ENCODE measurements at places on chromosomes 2 and 18.
A peak's percentile ranks its signal among the peaks of the same experiment; 100 is the strongest.

GRCh38 chr2:72138011-72138881 lies 9.4 kb downstream of the CYP26B1 start:
- H3K27me3 ChIP-seq: no peaks in the 10 kb centered on the region
- no peak overlapping the region for H3K27ac ChIP-seq
- no peak overlapping the region for H3K4me3 ChIP-seq
- DNase-seq: peak; percentile 22

DNA sequence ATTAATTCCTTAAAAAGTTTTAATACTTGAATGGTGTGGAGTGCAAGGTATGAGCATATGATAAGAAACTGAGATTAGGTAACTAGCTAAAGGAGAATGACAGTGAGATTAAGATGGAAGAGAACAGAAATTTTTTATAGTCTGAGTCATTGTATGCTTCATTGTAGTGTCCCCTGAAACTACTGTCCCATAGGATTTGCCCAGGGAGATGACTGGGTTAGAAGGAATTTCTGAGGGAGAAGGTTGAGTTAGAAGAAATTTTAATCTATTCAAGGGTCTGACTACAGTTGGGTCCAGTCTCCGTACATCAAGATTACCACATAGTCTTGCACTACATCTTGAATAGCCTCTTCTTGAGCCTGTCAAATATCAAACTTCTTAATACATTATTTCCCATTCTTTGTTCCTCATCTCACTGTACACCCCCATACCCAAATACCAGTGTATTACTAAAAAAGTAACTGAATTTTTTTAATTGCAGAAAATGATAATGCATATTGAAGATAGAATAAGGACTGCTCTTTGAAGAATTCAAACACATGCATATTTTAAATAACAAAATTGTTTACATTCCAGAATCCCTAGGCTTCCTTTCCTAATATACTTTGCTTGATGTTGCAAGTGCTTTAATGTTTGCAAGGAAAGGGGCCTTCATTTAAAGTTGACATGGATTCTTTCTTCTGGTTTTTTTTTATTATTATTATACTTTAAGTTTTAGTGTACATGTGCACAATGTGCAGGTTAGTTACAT lies 314.3 kb upstream of the COL3A1 start:
- H3K4me3 ChIP-seq: no peak overlapping the region
- no peaks in the 10 kb centered on the region for H3K36me3 ChIP-seq
- DNase-seq: peak; percentile 40
- H3K27ac ChIP-seq: no peak overlapping the region
- H3K4me1 ChIP-seq: peaks cover 5% of the 10 kb centered on the region

DNA sequence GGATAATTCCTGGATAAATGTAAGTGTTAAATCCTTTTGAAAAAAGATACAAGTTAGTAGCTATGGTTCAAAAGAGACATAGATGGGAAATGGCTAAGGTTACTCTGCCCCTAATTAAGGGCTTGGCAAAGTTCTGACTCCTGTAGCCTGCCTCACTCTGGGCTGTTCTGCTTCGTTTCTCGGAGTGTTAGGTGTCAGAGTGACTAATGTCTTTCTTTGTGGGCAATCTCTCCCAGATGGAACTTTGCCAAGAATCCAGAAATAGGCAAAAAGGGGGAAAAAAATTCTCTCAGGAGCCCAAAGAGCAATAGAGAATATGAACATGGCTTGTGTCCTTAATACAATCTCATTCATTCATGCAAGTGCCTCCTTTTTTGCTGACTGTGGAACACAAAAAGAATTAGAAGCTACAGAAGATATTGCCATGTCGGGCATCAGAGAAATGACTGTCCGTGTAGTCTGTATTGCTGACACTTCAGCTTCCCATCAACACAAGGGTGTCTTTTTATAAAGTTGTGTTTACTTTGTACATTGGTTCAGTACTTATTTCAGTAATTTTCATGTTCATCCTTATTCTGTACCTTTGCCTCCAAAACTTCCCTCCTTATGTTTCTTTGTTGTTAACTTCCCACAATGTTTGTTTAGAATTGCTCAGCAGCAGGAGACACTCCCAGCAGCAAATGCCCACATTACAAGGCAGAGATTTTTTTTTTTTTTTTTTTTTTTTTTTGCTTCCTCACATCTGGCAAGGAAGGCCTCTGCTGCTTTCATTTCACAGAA lies 134.0 kb downstream of the FTCDNL1 start:
- no peaks in the 10 kb centered on the region for H3K36me3 ChIP-seq
- DNase-seq: peak; percentile 67
- H3K27ac ChIP-seq: peak overlapping the region; percentile 76
- H3K4me3 ChIP-seq: no peak overlapping the region
- peaks cover 10% of the 10 kb centered on the region for H3K4me1 ChIP-seq
- peaks cover 35% of the 10 kb centered on the region for H3K27me3 ChIP-seq

- H3K4me1 ChIP-seq: peaks cover 31% of the 10 kb centered on the region
- peak overlapping the region; percentile 57 for H3K4me3 ChIP-seq
- H3K36me3 ChIP-seq: peaks cover under 1% of the 10 kb centered on the region
- no peaks in the 10 kb centered on the region for H3K27me3 ChIP-seq
- peak; percentile 78 for DNase-seq
- peak overlapping the region; percentile 89 for H3K27ac ChIP-seq
Measured at GRCh38 chr2:219689676-219690628, 62.5 kb downstream of the SLC4A3 start.

GRCh38 chr2:206211657-206212255 lies 52.1 kb downstream of the EEF1B2 start:
- peak; percentile 77 for DNase-seq
- peaks cover 11% of the 10 kb centered on the region for H3K36me3 ChIP-seq
- peak overlapping the region; percentile 95 for H3K27ac ChIP-seq
- H3K27me3 ChIP-seq: no peaks in the 10 kb centered on the region

GRCh38 chr2:106996171-106996769 lies 110.3 kb upstream of the ST6GAL2 start:
- H3K27me3 ChIP-seq: peaks cover 20% of the 10 kb centered on the region
- no peak overlapping the region for H3K27ac ChIP-seq
- peaks cover 6% of the 10 kb centered on the region for H3K4me1 ChIP-seq
- no peak overlapping the region for H3K4me3 ChIP-seq
- DNase-seq: no peak
- no peaks in the 10 kb centered on the region for H3K36me3 ChIP-seq

DNA sequence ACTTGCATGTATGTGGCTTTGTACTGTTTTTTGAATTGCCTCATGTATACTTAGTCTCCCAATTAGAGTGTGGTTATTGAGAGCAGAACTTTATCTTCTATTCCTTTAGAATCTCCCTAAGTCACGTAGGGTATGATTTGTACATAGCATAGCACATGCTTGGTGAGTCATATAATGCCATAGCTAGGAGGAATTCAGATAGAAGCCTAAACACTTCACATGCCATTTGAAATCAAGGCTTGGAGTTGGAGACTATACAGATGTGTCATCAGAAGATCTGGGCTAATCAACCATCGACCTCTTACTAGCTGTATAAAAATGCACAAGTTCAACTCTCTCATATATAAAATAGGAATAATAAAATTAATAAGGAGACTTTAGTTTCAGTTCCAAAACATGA lies 222.6 kb upstream of the ST6GAL2 start:
- peaks cover 11% of the 10 kb centered on the region for H3K36me3 ChIP-seq
- DNase-seq: no peak
- H3K27me3 ChIP-seq: no peaks in the 10 kb centered on the region
- H3K4me3 ChIP-seq: no peak overlapping the region

DNA sequence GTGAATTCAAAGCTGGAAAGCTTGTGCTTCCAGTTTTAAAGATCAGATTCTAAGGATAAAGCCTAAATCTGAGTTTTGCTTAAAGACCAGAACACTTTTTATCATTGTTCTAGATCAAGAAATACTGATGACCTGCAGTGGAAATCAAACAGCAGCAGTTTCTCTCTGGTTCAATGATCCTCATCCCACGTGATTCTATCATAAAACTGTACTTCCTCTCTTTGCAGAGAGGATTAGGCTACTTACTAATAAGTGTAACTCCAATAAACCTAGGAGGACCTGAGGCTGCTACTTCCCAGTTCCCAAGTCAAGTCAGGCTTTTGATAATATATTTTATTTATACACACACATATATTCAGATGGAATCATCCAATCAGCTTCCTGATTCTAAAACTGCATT lies 81.9 kb downstream of the TCF4 start:
- DNase-seq: no peak
- H3K27me3 ChIP-seq: no peaks in the 10 kb centered on the region
- no peak overlapping the region for H3K27ac ChIP-seq
- no peaks in the 10 kb centered on the region for H3K36me3 ChIP-seq
- H3K4me1 ChIP-seq: peaks cover 11% of the 10 kb centered on the region

- no peak overlapping the region for H3K27ac ChIP-seq
- H3K4me1 ChIP-seq: peaks cover 10% of the 10 kb centered on the region
- DNase-seq: no peak
Measured at GRCh38 chr2:142848023-142848606, 29.3 kb upstream of the KYNU start.

DNA sequence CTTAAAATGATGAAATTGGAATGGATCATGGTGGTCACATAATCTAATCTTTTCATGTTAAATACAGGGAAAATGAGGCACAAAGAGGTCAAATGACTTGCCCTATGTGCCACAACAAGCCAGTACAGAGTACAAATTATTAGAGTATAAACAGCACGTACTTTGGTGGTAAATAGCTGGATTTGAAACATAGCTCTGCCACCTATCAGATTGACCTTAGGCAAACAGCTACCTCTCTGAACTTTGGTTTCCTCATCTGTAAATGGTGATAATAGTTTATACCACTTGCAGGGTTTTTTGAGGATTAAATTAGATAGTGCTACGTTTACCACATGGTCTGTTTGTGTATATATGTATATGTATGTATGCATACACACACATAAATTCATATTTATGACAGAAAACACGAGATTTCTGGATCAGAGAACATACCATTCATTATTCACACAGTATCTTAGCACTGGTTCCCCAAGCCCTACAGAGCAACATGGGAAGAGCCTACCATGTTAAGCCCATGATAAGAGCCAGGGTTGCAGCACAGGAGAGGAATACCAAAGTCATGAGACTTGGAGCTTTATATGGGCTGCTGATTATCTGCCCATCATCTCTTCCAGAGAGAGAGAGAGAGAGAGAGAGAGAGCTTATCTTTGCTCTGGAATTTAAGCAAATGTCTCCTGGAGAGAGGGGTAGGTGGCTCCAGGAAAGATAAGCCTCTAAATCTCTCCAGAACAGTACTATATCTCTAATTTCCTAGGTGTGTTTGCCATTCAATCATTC lies 73.5 kb downstream of the MDH1 start:
- no peaks in the 10 kb centered on the region for H3K27me3 ChIP-seq
- H3K4me3 ChIP-seq: no peak overlapping the region
- DNase-seq: no peak
- no peak overlapping the region for H3K27ac ChIP-seq

DNA sequence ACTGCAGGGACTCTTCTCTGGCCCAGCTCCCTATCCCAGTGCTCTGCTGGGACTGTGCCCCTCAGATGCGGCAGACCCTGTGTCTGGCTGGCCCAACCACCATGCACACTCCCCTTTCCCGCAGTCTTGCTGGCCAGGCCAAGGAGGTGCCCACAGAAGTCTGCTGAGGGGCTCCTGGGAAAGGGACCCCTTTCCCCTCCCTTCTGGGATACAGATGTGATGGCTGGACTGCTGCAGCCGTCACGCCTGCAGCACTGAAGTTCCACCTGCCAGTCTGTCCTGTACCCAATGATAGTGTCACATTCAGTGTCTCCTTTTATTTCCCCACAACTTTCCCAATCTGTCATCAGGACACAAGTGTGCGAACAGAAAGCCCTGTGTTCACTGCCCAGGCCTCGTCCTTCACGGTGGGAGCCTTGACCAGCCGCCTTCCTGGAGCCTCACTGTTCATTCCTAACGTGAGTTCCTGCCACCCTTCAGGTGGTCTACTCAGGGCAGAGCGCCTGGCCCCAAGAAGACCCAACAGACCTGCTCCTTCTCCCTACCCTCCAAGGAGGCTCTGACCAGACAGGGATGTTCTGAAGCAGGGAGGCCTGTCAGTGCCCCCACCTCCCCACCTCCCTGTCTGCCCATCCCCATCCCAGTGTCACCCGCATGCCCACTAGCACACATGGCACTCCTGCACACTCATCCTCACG lies 47.1 kb downstream of the ANKMY1 start:
- H3K27me3 ChIP-seq: no peaks in the 10 kb centered on the region
- H3K27ac ChIP-seq: peak overlapping the region; percentile 43
- no peak for DNase-seq
- H3K4me3 ChIP-seq: no peak overlapping the region
- H3K36me3 ChIP-seq: peaks cover 10% of the 10 kb centered on the region
- H3K4me1 ChIP-seq: peaks cover 12% of the 10 kb centered on the region

DNA sequence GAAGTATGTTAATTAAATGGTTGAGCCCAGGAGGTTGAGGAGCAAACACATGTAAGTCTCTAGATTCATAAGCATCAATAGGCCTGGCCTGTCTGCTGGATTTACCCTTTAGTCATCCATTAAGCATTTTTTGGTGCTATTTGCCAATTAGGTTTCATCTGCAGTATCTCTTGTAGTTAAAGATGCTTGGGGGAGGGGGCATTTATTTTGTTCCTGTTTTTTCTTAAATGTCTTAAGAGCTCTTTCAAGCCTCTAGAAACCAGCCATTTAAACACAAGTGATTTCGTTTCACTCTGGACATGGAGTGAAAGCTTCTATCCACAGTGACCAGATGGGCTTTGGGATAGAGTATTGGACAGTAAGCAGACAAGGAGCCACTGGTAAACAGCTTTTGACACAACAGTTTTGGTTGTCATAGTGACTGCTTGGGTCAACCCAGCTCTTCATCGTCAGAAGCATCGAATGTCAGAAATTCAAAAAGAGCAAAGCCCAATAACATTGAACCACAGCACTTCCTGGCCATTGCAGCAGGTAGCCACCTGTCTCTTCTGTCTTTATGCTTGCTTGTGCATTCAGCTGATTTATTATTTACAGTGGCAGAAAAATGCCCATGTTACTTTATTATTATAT lies 4.9 kb downstream of the QPCT start:
- DNase-seq: no peak
- no peaks in the 10 kb centered on the region for H3K27me3 ChIP-seq
- H3K36me3 ChIP-seq: no peaks in the 10 kb centered on the region
- H3K27ac ChIP-seq: no peak overlapping the region
- H3K4me3 ChIP-seq: no peak overlapping the region

DNA sequence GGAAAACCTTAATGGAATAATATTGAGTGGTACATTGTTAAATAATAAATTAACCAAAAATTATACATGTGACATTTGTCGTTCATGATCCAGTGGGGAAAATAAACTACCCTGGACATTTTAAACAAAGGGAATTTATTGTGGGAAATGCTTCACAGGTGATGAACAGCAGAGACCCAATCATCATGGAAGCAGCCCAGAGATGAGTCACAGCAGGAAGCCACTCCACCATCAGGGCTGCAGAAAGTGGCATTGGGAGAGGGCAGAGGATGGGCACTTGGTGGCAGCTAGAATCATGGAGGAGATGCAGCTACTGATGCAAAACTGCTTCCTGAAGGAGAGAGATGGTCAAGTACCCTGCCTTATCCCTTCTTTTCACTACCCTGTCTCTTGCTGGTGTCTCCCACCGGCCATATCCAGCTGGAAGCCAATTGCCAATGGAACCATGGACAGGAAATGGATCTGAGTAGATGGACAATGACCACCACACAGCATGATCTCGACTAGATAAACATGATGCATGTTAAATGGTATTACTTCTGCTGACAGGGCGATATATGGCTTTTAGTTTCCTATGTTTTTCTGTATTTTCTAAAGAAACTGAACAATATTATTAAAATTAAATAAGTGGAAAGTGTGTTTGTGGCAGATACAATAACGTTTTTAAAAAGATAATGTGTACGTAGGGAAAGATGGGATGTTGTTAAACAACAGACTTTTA lies 139.8 kb downstream of the RPIA start:
- no peak for DNase-seq
- no peak overlapping the region for H3K4me3 ChIP-seq
- H3K4me1 ChIP-seq: no peaks in the 10 kb centered on the region
- H3K36me3 ChIP-seq: no peaks in the 10 kb centered on the region
